ENCODE measurements at places on chromosomes 5 and 9.

DNA sequence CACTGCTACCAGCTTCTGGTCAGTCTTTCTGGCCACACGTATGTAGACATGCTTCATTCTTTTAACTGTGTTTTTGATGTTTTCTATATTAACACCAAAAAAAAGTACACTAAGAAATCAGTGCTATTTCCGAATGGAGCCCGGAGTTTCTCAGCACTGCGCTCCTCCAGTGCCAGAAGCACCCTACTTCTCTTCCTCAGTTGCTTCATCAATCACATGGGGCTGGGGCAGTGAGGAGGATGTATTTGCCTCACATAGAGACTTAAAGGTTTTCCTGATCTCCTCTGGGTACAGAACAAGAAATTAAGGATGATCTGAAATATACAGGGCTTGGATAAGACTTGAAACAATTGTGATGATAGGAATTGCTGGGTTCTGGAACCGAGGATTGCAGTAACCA is 148.0 kb downstream of the ERCC6L2 start:
- no peak for DNase-seq

DNA sequence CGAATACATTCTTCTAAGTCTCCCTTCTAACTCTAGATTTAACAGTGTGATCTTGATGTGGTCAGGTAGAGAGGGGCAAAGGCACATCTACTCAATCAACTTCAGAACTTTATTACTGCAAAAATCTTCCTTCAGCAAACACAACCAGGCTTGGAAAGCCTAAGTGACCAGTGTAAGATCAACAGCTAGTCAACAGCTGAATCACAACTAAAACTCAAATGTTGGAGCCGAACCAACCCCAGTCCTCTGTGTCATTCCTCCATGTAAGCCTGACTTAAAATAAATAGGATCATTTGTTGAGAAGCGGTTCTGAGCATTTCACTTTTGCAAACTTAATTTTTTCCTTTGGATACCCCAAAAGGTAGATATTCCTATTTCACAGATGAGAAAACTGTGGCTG is 352.7 kb downstream of the EBF1 start:
- DNase-seq, result no peak

- DNase-seq, result no peak
Measured at GRCh38 chr5:127820910-127821553, 117.8 kb downstream of the CCDC192 start.

DNA sequence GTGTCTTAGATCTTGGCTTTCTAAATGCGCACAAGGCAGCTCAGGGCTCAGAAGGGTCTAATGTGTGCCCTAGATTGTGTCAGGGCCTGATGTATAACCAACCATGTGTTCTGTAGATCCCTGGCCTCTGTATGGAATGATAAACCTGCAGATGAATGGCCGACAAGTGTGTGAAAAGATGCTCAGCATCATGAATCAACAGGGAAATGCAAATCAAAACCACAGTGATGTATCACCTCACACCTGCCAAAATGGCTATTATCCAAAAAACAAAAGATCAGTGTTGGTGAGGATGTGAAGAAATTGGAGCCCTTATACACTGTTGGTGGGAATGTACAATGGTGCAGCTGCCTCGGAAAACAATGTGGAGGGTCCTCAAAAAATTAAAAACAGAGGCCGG is 489.8 kb downstream of the SEMA5A start:
- no peak for DNase-seq

- no peak for DNase-seq
Measured at GRCh38 chr5:163571744-163572143, 66.3 kb downstream of the MAT2B start.

GRCh38 chr5:81097713-81098112 is 135.4 kb upstream of the CKMT2 start:
- DNase-seq, result peak; percentile 55

GRCh38 chr9:110900456-110900855 is 137.8 kb downstream of the LPAR1 start:
- no peak for DNase-seq

DNA sequence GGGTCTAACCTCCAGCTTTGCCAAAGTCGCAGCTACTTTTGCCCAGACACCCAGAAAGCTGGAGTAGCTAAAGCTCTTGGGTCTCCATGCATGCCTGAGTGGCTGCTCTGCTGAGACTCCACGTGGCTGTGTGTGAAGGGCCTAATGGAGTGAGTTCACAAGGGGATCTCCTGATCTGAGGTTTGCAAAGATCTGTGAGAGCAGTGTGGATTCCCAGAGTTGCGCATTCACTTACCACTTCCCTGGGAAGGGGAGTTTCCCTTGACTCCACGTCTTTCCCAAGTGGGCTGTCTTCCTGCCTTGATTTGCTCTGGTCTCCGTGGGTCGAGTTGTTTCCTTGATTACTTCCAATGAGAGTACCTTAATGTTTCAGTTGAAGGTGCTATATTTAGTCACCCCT is 17.6 kb upstream of the CDKN2B start:
- DNase-seq, result peak; percentile 16

GRCh38 chr5:179866241-179867078 is 7.8 kb upstream of the MRNIP start:
- no peak for DNase-seq

- DNase-seq, result peak; percentile 71
Measured at GRCh38 chr9:114291064-114291474, 31.8 kb upstream of the ORM1 start.

- DNase-seq, result no peak
Measured at GRCh38 chr5:68239487-68239886, 23.9 kb downstream of the PIK3R1 start.

DNA sequence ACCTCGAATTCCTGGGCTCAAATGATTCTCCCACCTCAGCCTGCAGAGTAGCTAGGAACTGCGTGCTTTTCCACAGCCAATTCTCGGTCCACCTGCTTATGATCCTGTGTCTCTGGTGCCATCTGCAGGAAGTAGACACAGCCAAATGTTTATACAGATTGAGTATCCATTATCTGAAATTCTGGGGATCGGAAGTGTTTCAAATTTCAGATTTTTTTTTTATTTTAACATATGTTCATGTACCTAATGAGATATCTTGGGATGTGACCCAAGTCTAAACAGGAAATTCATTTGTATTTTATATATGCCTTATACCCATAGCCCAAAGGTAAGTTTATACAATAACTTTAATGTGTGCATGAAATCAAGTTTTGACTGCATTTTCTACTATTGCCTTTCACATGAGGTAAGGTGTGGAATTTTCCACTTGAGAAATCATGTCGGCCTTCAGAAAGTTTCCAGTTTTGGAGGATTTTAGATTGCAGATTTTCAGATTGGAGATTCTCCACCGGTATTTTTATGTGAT is 89.5 kb downstream of the ESM1 start:
- peak; percentile 73 for DNase-seq

GRCh38 chr5:27944471-27944870 is 906.1 kb upstream of the CDH9 start:
- DNase-seq, result no peak

DNA sequence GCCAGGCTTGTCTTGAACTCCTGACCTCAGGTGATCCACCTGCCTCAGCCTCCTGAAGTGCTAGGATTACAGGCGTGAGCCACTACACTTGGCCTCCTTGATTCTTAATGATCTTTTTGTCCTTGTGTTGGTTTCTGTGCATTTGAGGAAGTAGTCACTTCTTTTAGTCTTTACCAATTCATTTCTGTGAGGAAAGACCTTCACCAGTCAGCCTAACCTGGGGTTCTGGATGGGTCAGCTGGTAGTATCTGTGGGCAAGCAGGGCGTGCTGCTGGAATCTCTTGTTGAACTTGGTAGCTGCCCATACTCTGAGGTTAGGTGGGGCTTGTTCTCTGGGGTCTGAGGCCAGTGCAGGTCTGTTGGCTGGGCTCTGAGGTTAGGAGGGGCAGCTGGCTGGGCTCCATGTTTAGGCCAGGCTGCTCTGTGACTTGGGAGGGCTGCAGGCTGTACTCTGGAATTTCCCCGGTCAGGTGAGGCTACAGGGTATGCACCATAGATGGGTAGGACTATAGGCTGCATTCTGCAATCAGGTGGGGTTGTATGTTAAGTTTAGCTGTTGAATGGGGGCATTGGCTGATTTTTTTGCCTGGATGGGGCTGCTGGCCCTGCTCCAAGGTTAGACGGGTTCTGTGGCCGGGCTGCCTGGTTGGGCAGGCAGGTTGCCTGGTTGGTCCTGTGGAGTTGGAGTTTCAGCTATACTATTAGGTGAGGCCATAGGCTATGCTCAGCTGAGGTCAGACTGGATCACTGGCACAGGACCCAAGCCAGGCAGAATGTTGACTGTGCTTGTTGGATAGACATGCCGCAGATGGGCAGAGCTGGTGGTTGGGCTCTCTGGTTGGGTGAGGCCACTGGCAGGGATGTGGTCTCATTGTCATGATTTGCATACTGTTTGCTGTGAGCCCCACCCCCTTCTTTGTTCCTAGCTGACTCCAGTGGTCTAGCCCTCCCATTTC is 19.2 kb downstream of the UBAP1 start:
- DNase-seq, result peak; percentile 86

- DNase-seq, result no peak
Measured at GRCh38 chr5:141651728-141652105, 499 bp upstream of the FCHSD1 start.

DNA sequence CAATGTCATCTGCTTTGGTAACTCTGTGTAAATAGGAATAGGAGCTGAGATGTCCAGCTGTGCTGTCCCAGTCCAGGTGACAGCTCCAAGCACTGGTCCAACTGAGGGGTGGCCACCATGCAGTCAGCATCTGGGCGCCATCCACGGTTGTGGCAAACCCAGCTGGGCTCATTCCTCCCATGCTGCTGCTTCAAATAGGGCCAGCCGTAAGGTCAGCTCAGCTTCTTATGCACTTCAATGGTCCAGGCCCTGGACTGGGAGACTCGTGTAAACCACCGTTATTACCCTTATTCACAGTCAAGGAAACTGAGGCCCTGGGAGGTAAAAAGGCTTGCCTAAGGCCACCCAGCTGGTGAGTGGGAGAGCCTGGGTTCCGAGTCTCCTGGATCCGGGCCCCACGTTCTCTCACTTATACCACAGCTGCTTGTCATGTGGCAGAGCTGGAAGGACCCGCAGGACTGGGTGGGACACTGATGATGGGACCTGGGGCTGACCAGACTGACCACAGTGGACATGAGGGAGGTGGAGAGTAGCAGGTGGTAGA is 38.7 kb upstream of the ANGPTL2 start:
- DNase-seq, result no peak

DNA sequence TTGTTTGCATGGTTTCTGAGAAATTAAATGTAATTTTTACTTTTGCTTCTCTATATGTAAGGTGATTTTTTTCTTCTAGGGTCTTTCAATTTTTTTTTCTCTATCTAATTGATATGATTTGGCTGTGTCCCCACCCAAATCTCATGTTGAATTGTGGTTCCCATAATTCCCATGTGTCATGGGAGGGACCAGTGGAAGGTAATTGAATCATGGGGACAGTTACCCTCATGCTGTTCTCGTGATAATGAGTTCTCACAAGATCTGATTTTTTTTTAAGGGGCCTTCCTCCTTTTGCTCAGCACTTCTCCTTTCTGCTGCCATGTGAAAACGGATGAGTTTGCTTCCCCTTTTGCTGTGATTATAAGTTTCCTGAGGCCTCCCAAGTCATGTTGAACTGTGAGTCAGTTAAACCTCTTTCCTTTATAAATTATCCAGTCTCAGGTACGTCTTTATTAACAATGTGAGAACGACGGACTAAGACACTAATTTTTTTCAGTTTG is 150.8 kb downstream of the MTRR start:
- DNase-seq, result no peak

GRCh38 chr5:64853777-64854176 is 85.0 kb downstream of the CWC27 start:
- no peak for DNase-seq

GRCh38 chr9:76772686-76773445 is 8.6 kb downstream of the PCA3 start:
- no peak for DNase-seq

DNA sequence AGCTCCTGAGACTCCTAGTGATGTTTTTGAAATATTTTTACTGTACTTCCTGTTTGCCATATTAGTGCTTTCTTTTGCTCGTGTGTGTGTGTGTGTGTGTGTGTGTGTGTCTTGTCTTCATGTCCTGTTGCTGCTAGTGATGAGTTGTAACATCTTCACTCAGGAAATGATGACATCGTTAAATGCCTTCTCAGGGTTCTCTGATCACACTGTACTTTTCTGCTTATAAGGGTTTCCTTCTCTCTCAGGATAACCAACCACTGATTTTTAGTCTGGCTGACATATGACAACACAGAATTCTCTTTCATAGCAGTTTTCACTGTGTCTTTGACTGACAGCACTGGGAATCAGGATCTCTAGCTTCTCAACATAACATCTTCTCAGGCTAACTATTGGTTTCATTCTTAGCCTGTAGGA is 16.1 kb downstream of the SV2C start:
- peak; percentile 8 for DNase-seq

GRCh38 chr5:18216016-18216415 is 581.8 kb downstream of the TAF11L14 start:
- no peak for DNase-seq

DNA sequence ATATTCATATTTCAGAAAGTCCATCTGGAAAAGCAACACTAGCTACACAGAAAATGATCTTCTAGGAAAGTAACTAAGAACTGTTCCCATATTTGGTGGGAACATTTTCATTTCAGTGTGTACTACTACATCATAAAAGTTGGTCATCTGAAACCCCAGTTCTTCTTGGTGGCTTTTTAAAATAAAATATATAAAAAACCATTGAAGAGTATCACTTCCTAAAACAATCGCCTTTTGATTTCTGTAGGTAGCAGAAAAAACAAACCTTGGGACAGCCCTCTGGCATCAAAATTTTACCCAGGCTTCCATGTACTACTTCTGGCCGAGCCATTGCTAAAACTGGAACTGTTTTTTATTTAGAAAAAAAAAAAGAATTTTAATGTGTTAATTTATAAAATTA is 158.5 kb downstream of the MLLT3 start:
- no peak for DNase-seq

DNA sequence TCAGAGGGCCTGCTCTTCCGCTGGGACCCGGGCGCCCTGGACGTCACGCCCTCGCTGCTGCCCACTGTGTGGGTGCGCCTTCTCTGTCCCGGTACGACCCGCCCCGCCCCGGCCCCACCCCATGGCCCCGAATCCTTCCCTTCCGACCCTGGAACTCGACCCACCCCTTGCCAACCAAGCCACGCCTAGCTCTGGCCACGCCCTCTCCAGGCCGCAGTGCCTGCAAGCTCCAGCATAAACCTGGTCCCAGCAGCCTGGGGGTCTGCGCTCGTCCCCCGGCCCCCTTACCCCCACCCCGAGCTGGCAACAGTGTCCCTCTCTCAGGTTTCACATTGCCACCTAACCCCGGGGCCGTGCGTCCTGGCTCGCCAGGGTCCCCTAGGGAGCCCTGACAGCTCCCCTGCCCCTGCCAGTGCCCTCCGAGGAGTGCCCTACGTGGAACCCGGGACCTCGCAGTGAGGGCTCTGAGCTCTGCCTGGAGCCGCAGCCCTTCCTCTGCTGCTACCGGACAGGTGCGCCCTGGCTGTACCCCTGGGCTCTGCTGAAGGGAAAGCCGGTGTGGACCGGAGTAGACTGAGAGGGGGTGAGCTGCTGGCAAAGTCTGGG is 3.4 kb downstream of the ADGRD2 start:
- DNase-seq, result peak; percentile 57

DNA sequence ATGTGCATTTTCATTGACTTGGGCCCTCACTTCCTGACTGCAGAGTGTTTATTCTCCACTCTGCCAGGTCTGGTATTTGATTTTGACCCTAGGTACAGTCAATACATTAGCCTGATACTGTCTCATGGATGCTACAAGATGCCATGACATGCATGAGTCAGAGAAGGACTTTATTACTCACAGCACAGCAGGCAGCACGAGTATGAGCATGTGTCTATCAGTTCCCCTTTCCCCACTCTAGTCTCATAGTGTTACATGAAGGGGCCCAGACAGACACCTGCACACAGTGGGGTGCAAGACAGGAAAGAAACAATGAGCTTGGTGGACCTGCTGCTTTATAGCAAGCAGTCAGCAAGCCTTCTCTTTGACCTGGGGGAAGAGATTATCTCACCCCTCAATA is 19.6 kb downstream of the ITGA2 start:
- DNase-seq, result no peak

Data from mesendoderm (in vitro differentiated cells).